ENCODE measurements at places on chromosomes 16 and 17. TPM values are rescaled to one million over a fixed set of nuclear protein-coding genes. Genes with fewer than 3 reads are reported as not detected.

- H3K4me1 ChIP-seq = peaks cover 14% of the 10 kb centered on the region
- peak within 1 kb of the TSS; percentile 93 for H3K27ac ChIP-seq
- peak; percentile 87 for DNase-seq
- no peaks in the 10 kb centered on the region for H3K36me3 ChIP-seq
- no peaks in the 10 kb centered on the region for H3K27me3 ChIP-seq
Measured at GRCh38 chr17:80035937-80036714, at the start of gene CCDC40. TSS of gene CCDC40 (plus strand) at chr17:80036642. CDS start at chr17:80036663, 21 bp downstream.

- H3K27me3 ChIP-seq = no peaks in the 10 kb centered on the region
- no peak for DNase-seq
- no peak overlapping the region for H3K4me3 ChIP-seq
- no peak overlapping the region for H3K27ac ChIP-seq
Measured at GRCh38 chr17:2549392-2550211, 37.9 kb upstream of the METTL16 start.

GRCh38 chr17:4182043-4182442, 39.0 kb downstream of the CYB5D2 start:
- H3K4me1 ChIP-seq = peaks cover 8% of the 10 kb centered on the region
- H3K27me3 ChIP-seq = no peaks in the 10 kb centered on the region
- no peak overlapping the region for H3K4me3 ChIP-seq
- H3K27ac ChIP-seq = no peak overlapping the region
- no peak for DNase-seq
- no peaks in the 10 kb centered on the region for H3K36me3 ChIP-seq

DNA sequence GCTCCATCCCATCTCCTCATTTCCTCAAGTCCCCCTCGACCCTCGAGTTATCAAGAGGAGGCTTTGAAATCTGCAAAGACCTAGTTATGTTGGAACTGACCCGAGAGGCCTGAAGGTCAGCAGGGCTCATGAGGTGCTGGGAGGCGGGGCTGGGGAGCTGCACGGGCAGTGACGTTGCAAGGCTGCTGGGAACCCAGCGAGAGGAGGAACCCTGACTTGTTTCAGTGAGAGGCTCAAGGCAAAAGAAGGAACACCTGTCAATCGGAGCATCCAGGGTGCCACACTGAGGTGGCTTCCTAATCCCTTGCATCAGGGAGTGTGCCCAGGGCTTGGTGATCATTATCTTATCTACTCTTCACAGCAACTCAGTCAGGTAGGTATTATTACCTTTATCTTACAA, 86.9 kb downstream of the CDH11 start:
- no peak for DNase-seq
- H3K27me3 ChIP-seq = no peaks in the 10 kb centered on the region
- no peak overlapping the region for H3K4me3 ChIP-seq
- no peaks in the 10 kb centered on the region for H3K4me1 ChIP-seq
- no peaks in the 10 kb centered on the region for H3K36me3 ChIP-seq
- H3K27ac ChIP-seq = no peak overlapping the region

GRCh38 chr17:45104029-45104428, 28.3 kb downstream of the PLCD3 start:
- H3K27ac ChIP-seq = no peak overlapping the region
- H3K36me3 ChIP-seq = peaks cover 5% of the 10 kb centered on the region
- H3K27me3 ChIP-seq = no peaks in the 10 kb centered on the region
- H3K4me3 ChIP-seq = no peak overlapping the region
- peaks cover 4% of the 10 kb centered on the region for H3K4me1 ChIP-seq

DNA sequence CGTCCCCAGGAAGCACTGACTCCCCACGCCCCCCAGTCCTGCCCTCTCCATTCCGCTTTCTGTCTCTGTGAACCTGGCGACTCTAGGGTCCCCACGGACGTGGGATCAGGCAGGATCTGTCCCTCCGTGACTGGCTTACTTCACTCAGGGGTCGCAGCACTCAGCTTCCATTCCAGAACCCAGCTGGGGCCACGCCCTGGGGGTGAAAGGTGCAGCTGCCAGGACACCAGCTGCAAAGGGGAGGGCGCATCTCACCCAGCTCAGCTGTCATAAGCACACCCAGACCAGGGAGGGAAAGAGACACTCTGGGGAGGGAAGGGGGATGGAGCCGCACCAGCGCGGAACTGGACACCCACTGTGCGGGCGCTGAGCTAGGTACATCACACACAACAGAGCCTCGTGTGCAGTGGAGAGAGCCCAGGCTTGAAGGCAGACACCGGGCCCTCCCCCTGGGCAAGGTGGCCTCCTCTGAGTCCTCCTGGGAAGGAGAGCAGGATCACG, 18.5 kb upstream of the HEXD start:
- no peaks in the 10 kb centered on the region for H3K27me3 ChIP-seq
- no peak for DNase-seq
- peaks cover 9% of the 10 kb centered on the region for H3K4me1 ChIP-seq
- H3K4me3 ChIP-seq = no peak overlapping the region

DNA sequence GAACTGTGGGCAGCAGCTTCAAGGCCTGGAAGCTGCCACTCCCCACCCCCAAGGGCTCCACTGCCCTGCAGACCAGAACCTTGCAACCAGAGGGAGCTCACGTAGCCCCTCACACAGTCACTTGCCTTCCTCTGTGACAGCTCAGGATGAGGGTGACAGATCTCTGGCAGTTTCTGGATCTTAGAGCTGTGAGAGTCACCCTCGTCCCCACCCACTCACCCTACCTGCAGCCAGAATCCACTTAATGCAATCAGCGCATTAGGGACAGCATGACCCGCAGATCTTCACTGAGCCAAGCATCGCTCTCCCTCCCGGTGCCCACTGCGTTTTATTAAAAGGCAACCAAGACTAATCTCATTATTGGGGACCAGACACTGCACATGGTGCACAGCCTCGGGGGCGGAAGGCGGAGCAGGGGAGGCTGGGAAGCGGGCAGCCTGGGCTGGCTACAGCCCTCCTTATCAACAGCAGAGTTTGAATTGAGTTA, 3.5 kb downstream of the CYB561 start:
- peak overlapping the region; percentile 56 for H3K27ac ChIP-seq
- peaks cover 50% of the 10 kb centered on the region for H3K4me1 ChIP-seq
- no peaks in the 10 kb centered on the region for H3K27me3 ChIP-seq
- H3K36me3 ChIP-seq = no peaks in the 10 kb centered on the region
- no peak for DNase-seq

DNA sequence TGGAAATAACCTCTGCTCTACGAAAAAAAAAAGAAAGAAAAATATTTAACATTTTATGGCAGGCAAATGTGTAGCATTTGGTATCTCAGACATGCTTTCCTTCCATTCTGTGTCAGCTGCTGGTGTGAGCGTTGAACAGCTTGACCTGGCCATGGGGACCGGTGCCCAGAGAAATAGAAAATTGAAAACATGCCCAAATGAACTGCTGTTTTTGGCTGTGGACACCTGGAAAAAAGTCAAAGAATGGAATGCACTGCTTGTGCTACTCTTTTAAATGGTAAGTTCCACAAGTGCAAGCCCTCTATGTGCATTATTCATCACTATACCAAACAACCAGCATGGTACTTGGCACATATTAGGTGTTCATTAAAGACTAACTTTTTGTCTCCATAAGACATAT, 127.2 kb downstream of the CDH8 start:
- no peak for DNase-seq
- peaks cover under 1% of the 10 kb centered on the region for H3K36me3 ChIP-seq
- no peak overlapping the region for H3K27ac ChIP-seq
- no peaks in the 10 kb centered on the region for H3K4me1 ChIP-seq
- H3K4me3 ChIP-seq = no peak overlapping the region

DNA sequence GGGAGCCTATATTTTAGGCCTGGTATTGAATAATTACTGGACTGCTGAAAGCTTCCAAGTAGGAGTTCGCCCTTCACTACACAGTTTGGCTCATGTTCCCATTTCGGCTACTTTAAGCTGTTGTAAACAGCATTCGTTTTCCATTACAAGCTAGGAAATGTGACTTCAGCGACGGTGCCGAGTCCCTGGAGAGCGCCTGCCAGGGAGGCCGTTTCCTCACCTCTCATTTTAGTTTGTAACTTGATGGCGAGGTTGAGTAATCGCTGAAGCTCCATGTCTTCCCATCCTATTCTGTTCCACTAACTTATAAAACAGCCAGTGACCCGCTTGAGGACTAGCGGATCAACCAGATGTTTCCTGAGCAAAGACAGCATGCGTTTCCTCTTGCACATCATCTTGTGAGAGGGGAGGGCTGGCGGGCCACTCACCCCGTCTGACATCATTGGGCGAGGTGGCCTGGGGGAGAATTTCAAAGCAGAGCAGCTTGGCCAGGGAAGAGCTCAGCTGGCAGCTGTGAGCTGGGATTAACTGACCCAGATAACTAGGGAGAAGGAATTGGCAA, 32.9 kb downstream of the PCTP start:
- H3K36me3 ChIP-seq = no peaks in the 10 kb centered on the region
- H3K27ac ChIP-seq = no peak overlapping the region
- no peak for DNase-seq
- H3K4me1 ChIP-seq = no peaks in the 10 kb centered on the region

- no peaks in the 10 kb centered on the region for H3K4me1 ChIP-seq
- no peak for DNase-seq
- H3K27me3 ChIP-seq = no peaks in the 10 kb centered on the region
- H3K36me3 ChIP-seq = no peaks in the 10 kb centered on the region
- H3K27ac ChIP-seq = no peak overlapping the region
Measured at GRCh38 chr16:64202571-64202970, 919.3 kb downstream of the CDH11 start.

DNA sequence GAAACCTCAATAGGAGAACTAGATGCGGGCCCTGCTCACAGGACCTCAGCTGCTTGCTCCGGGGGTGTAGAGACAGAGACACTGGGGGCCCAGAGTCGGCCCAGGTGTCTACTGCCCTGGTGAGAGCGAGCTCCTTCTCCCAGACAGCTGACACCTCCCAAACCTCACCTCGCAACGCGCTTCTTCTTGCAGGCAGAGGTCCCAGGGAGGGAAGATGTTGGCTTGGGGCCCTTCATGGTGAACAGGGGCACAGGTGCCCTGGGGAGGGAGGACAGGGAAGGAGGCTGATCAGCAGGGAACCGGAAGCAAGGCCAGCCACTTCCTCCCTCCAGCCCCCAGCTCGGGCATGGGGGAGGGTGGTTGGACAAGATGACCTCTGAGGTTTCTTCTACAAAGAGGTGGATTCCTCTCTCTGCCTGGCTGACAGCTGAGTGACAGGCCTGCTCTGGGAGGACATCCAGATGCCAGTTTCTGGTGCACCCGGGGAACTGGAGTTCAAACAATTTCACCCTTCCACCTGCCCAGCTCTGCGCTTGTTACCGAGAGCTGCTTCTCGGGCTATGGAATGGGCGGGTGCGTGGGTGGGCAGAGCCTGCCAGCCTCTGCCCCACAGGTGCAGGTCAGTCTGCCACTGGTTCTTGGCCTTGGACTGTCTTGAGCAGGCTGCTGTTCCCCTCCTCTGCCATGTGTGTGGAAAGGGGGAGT, 11.7 kb upstream of the GFAP start:
- no peak overlapping the region for H3K27ac ChIP-seq
- DNase-seq = no peak
- peaks cover 10% of the 10 kb centered on the region for H3K27me3 ChIP-seq

DNA sequence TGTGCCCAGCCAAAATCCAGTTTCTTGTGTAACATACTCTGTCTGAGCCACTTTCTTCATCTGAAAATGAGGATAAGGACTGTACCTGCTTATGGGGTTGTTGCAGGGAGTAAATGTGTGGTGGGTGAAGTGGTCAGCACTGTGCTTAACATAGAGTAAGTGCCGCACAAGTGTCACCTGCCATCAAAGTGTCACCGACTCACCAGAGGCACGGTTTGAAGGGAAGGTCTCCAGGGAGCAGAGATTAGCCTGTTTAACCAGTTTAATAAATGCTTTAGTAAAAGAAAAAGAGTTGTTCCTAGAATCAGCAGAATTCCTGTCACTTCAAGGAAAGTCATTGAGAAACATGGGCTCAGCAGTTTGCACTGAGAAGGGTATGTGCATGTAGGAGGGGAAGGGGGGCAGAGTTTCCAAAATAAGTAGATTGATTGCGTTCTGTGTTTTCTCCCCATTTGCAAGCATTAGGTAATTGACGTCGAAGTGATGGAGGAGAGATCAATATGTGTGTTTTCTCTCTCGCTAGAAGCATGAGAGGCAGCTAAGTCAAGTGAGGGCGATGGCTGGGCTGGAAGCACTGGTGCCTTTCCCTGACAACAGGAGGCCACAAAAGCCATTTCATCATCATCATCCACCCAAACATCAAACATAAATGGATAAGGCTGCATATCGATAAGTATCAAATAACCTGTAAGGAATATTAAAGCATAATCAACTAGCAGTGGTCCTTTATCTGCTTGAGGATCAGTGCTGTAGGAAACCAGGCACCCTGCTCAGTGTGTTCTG, 19.1 kb downstream of the FAM20A start:
- DNase-seq = no peak
- no peak overlapping the region for H3K27ac ChIP-seq
- H3K4me3 ChIP-seq = no peak overlapping the region
- H3K4me1 ChIP-seq = no peaks in the 10 kb centered on the region
- H3K27me3 ChIP-seq = peaks cover 6% of the 10 kb centered on the region
- H3K36me3 ChIP-seq = peaks cover 2% of the 10 kb centered on the region

- peak; percentile 63 for DNase-seq
- peak within 1 kb of the TSS; percentile 78 for H3K4me3 ChIP-seq
- peaks cover 13% of the 10 kb centered on the region for H3K27me3 ChIP-seq
- H3K36me3 ChIP-seq = no peaks in the 10 kb centered on the region
- H3K4me1 ChIP-seq = peaks cover 32% of the 10 kb centered on the region
Measured at GRCh38 chr16:58499615-58500351, at the start of gene NDRG4. TSS of gene NDRG4 (plus strand) at chr16:58500143. CDS start at chr16:58500249, 106 bp downstream.

DNA sequence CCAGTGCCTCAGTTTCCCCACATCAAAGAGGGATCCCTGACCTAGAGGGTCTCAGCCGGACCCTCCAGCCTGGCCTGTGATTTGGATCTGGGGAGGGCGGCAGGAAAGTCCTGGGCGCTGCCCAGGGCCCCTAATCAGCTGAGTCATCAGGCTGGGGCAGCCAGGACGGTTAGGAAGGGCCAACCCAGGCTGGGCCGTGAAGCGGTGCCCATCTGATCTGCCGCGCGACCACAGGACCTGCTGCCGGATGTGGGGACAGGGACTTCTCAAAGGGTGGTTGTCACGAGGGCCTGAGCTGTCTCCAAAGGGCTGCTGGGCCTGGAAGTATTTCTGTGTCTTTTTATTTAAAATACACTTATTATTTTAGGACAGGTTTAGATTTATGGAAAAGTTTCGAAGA, 4.4 kb downstream of the TPSAB1 start:
- no peak for DNase-seq
- H3K27ac ChIP-seq = no peak overlapping the region
- H3K27me3 ChIP-seq = peaks cover 6% of the 10 kb centered on the region
- no peak overlapping the region for H3K4me3 ChIP-seq
- no peaks in the 10 kb centered on the region for H3K36me3 ChIP-seq

DNA sequence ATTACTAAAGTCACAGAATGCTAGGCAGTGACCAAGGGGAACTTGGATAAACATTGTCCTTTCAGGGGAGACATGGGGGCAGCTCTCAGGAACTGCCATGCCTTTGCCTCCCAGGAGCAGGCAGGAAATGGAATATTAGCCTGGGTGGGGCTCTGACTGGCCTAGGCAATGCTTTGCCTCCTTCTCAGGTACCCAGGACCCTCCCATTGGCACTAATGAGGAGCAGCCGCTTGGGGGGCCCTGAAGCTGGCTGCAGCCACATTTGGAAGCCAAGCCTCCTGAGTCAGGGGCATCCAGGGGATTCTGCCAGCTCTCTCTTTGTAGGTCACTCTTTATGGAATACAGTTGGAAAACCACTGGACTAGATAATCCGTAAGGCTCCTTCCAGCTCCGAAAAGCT, 5.5 kb downstream of the CPSF4L start:
- no peaks in the 10 kb centered on the region for H3K36me3 ChIP-seq
- H3K4me3 ChIP-seq = no peak overlapping the region
- no peak overlapping the region for H3K27ac ChIP-seq
- DNase-seq = no peak
- no peaks in the 10 kb centered on the region for H3K4me1 ChIP-seq

Gene KRTAP3-2
- not detected for polyA plus RNA-seq

Gene SLC25A11
- 77.6 TPM for polyA plus RNA-seq

Gene UNKL
- polyA plus RNA-seq = 8.3 TPM

Gene TPPP3
- not detected for polyA plus RNA-seq

Gene LASP1
- 52.0 TPM for polyA plus RNA-seq

Gene KRTAP2-2
- not detected for polyA plus RNA-seq

Gene BEAN1
- polyA plus RNA-seq = not detected

Gene PRAC1
- not detected for polyA plus RNA-seq

All from naive thymus-derived CD8-positive, alpha-beta T cell (primary cell).